ENCODE measurements at places on chromosomes 13 and 19. TPM values are rescaled to one million over a fixed set of nuclear protein-coding genes. Genes with fewer than 3 reads are reported as not detected.

The ACP5 gene
- 3.7 TPM for total RNA-seq

The UPK1A gene
- total RNA-seq: 0.37 TPM

The C1QTNF9 gene
- total RNA-seq: not detected

The LILRA6 gene
- not detected for total RNA-seq

The CRLF1 gene
- 10.5 TPM for total RNA-seq

The BICRA gene
- total RNA-seq: 29.8 TPM

The HIPK4 gene
- 0.31 TPM for total RNA-seq

DNA sequence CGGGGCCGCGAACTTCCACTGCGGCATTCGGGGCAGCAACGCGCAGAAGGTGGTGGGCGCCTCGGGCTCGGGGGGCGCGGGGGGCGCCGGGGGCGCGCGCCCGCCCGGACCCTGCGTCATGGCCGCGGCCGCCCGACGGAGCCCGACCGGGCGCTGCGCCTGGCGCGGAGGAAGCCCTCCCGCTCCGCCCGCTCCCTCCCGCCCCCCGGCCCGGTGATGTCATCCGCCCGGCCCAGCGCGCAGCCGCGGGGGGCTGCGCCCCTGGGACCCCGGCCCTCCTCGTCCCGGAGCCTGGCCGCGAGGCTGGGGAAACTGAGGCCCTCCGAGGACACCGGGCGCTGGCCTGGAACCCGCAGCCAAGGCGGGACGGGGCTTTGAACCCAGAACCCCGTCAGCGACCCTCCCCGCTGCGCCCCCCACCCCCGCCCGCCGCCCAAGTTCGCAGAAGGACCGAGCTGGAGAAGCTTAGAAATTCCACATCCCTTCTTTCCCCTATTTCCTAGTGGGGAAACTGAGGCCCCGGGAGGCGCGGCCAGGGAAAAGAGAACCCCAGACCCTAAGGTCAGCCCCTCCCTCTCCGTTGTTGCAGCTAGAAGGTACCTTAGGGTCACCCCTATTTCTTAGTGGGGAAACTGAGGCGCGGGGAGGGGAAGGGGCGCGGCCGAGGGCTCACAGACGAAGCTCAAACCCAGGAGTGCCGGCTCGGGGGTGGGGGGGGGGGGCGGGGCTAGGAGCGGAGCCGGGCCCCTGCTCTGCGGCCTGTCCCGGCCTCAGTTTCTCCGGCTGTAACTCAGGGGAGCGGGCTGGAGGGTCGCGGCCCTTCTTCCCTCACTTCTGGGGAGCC lies at the start of gene SHC2:
Gene SHC2, minus strand, starts transcription at position 157 of the 844 bp plus-strand sequence. Its CDS starts 37 bp downstream, at position 120.
- peak within 1 kb of the TSS; percentile 86 for H3K4me3 ChIP-seq
- no peaks in the 10 kb centered on the region for H3K4me1 ChIP-seq
- peak within 1 kb of the TSS; percentile 89 for H3K27ac ChIP-seq
- H3K27me3 ChIP-seq: no peaks in the 10 kb centered on the region

DNA sequence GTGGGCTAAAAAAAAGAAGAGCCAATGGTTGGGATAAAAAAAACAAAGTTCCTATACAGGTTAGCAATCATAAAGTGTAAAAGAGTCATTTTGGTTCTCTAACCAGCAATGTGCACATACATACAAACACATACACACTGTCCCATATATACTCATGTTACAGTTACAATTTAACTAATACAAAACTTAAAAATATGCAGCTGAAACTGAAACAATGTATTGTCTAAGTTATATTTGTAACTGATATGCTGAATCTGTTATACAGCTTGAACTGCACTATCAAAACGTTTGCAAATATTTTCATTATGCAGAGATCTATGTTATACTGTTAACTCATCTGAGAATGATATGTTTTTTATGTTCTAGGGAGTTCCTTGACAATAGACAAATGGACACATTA lies 173.7 kb downstream of the KLF12 start:
- H3K27ac ChIP-seq: no peak overlapping the region
- H3K4me1 ChIP-seq: no peaks in the 10 kb centered on the region
- no peaks in the 10 kb centered on the region for H3K27me3 ChIP-seq
- no peak overlapping the region for H3K4me3 ChIP-seq
- no peak for DNase-seq
- no peaks in the 10 kb centered on the region for H3K36me3 ChIP-seq

DNA sequence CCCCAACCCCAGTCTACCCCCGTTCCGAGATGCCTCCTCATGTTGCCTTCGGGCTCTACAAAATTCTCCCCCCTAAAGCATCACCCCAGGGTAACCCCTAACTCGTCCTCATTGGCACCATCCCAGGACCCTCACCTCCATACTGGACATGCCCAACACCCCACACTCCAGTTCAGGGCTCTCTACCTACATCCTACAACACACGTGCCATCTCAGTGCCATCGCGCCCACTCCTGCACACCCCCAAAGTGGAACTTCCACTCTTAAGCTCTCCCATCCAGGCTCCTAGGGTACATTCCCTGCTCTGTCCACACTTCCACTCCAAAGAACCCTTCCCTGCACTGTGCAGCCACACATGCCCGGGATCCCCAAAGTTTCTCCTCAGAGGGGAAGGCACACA lies 827 bp upstream of the FKRP start:
- H3K27me3 ChIP-seq: no peaks in the 10 kb centered on the region
- H3K4me1 ChIP-seq: peaks cover 2% of the 10 kb centered on the region
- no peak for DNase-seq
- peak overlapping the region; percentile 97 for H3K4me3 ChIP-seq

- H3K36me3 ChIP-seq: no peaks in the 10 kb centered on the region
- no peak overlapping the region for H3K4me3 ChIP-seq
- H3K27ac ChIP-seq: no peak overlapping the region
- no peaks in the 10 kb centered on the region for H3K4me1 ChIP-seq
- no peak for DNase-seq
- H3K27me3 ChIP-seq: no peaks in the 10 kb centered on the region
These were observed 390.4 kb downstream of the RFC3 start for GRCh38 chr13:34208336-34208735.

GRCh38 chr13:44508562-44509077 lies 67.5 kb downstream of the TSC22D1 start:
- no peak overlapping the region for H3K27ac ChIP-seq
- H3K4me1 ChIP-seq: no peaks in the 10 kb centered on the region
- no peaks in the 10 kb centered on the region for H3K27me3 ChIP-seq
- H3K4me3 ChIP-seq: no peak overlapping the region
- peaks cover 9% of the 10 kb centered on the region for H3K36me3 ChIP-seq

GRCh38 chr13:21897161-21897560 lies 226.3 kb downstream of the FGF9 start:
- DNase-seq: no peak
- no peaks in the 10 kb centered on the region for H3K4me1 ChIP-seq
- H3K4me3 ChIP-seq: no peak overlapping the region
- H3K27me3 ChIP-seq: no peaks in the 10 kb centered on the region
- H3K36me3 ChIP-seq: no peaks in the 10 kb centered on the region

GRCh38 chr13:110636053-110636475 lies 20.7 kb downstream of the NAXD start:
- H3K4me3 ChIP-seq: no peak overlapping the region
- DNase-seq: no peak
- H3K27me3 ChIP-seq: no peaks in the 10 kb centered on the region
- peaks cover 77% of the 10 kb centered on the region for H3K36me3 ChIP-seq

DNA sequence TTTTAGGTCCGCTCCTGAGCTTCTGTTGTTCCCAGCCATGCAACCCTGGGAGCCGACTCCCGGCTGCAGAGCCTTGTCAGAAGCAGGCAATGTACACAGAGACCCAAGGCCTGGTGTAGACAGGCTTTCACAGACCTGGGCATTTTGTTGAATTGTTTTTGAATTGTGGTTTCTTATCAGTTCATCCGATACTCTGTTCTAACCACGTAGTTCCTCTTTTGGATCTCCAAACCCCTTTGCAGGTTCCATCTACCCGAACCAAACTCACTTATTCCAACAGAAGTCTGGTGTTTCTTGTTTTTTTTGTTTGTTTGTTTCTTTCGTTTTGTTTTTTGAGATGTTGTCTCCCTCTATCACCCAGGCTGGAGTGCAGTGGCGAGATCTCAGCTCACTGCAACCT lies 6.3 kb upstream of the NLRP2 start:
- H3K27ac ChIP-seq: no peak overlapping the region
- H3K36me3 ChIP-seq: no peaks in the 10 kb centered on the region
- H3K4me3 ChIP-seq: no peak overlapping the region
- no peak for DNase-seq
- H3K4me1 ChIP-seq: no peaks in the 10 kb centered on the region
- H3K27me3 ChIP-seq: no peaks in the 10 kb centered on the region

GRCh38 chr13:36212789-36213188 lies 1.6 kb downstream of the SOHLH2 start:
- DNase-seq: no peak
- no peak overlapping the region for H3K4me3 ChIP-seq
- no peaks in the 10 kb centered on the region for H3K27me3 ChIP-seq
- H3K36me3 ChIP-seq: no peaks in the 10 kb centered on the region
- H3K4me1 ChIP-seq: no peaks in the 10 kb centered on the region

DNA sequence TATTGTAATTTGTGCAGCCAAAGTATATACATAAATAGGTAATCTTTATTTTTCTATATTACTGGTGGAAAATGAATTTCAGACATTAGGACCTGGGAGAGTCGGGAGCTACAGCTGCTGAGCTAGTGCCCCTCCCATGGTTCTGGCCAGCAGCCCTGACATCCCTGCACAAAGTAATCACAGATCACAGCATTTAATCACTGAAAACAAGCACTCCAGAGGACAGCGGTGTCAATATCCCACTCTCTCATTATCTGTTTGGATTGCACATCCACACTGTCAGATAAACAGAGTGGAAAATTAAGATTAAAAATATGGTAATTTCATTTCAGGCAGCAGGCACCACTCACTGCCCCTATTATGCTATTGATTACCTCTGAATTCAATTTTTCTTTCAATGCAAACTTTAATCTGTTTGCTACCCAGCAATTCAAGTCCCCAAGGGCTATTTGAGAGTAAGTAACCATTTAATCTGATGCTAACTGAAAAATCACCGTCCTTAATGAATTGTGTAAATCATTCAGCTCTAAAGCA lies 254.1 kb upstream of the SOX21 start:
- H3K4me1 ChIP-seq: peaks cover 6% of the 10 kb centered on the region
- H3K27me3 ChIP-seq: peaks cover 56% of the 10 kb centered on the region
- H3K36me3 ChIP-seq: no peaks in the 10 kb centered on the region
- H3K4me3 ChIP-seq: no peak overlapping the region
- no peak overlapping the region for H3K27ac ChIP-seq

DNA sequence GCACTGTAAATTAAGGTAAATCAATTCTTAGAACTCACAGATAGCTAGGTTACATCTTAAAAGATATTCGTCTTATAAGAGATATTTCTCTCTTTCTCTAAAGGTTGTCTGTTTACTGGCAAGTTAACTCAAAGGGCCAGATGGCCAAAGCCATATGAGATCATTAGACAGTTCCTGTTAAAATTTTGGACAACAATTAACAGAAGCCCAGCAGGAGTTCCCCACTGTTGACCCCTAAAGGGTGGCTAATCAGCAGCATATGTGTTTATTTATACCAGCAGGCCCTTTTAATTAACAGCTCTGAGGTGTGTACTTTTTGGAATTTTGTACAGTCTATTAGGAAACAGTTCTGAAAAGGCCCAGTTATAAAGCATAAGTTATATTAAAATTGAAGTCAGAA lies 245.8 kb downstream of the LIG4 start:
- no peak overlapping the region for H3K27ac ChIP-seq
- H3K27me3 ChIP-seq: no peaks in the 10 kb centered on the region
- DNase-seq: no peak
- H3K4me1 ChIP-seq: no peaks in the 10 kb centered on the region

GRCh38 chr19:29409076-29409862 lies 116.5 kb upstream of the VSTM2B start:
- H3K27me3 ChIP-seq: no peaks in the 10 kb centered on the region
- H3K4me3 ChIP-seq: no peak overlapping the region
- DNase-seq: no peak
- no peaks in the 10 kb centered on the region for H3K4me1 ChIP-seq
- H3K36me3 ChIP-seq: no peaks in the 10 kb centered on the region

DNA sequence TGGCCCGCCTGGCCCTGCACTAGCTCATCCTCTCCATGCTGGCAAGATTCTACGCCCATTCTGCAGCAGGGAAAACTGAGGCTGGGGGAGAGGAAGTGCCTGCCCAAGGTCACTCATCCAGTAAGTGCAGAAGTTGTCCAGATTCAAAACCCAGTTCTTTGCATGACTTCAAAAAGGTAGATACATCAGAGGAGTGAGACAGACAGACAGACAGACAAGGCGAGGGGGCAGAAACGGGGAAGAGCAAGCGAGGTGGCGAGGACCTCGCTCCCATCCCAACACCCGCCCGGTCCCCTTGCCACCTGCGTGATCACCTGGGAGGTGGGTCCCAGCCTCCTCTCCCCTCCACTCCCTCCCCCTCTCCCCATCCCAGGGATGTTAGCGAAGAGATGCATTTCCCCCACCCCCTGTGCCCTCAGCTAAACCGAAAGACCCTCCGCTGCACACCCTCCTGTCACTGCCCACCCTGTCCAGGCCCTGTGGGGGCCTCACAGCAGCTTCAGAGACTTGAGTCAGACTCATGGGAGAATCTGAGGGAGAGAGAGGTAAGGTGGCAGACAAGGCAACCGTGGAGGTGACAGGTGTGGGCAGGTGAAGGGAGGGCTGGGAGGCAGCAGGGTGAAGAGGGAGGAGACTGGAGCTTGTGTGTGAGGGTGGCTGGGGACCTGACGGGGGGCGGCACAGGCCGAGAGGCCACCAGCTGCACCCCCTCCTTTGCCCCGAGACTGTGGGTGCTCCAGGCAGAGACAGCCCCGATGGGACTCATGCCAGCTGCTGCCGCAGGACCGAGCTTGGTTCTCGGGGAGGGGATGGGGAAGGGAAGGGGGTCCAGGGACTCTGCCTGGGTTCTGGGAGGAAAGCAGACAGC lies 18.9 kb downstream of the LRRC4B start:
- no peak overlapping the region for H3K4me3 ChIP-seq
- peak; percentile 30 for DNase-seq
- H3K27ac ChIP-seq: no peak overlapping the region
- H3K36me3 ChIP-seq: no peaks in the 10 kb centered on the region
- H3K4me1 ChIP-seq: no peaks in the 10 kb centered on the region

- no peak for DNase-seq
- no peaks in the 10 kb centered on the region for H3K4me1 ChIP-seq
- no peaks in the 10 kb centered on the region for H3K36me3 ChIP-seq
- H3K27me3 ChIP-seq: peaks cover 64% of the 10 kb centered on the region
- H3K4me3 ChIP-seq: no peak overlapping the region
These were observed 2.8 kb downstream of the CHST8 start for GRCh38 chr19:33624586-33624985.

DNA sequence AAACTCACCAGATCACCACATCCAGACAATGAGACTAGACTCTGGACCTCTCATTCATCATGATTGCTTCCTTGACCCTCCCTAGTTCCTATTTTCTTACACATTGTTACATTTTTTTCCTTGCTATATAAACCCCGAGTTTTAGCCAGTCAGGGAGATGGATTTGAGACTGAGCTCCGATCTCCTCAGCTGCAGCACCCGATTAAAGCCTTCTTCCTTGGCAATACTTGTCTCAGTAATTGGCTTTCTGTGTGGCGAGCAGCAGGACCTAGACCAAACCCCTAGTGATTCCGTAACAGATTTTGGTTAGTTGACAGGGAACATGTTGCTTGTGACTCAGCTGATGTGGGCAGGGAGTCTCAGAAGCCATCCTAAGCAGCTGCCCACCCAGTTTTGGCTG lies 44.0 kb downstream of the SUCLA2 start:
- H3K27me3 ChIP-seq: no peaks in the 10 kb centered on the region
- H3K4me3 ChIP-seq: peak overlapping the region; percentile 73
- H3K4me1 ChIP-seq: no peaks in the 10 kb centered on the region
- no peak overlapping the region for H3K27ac ChIP-seq
